ENCODE measurements at places on chromosomes 7 and 10.

DNA sequence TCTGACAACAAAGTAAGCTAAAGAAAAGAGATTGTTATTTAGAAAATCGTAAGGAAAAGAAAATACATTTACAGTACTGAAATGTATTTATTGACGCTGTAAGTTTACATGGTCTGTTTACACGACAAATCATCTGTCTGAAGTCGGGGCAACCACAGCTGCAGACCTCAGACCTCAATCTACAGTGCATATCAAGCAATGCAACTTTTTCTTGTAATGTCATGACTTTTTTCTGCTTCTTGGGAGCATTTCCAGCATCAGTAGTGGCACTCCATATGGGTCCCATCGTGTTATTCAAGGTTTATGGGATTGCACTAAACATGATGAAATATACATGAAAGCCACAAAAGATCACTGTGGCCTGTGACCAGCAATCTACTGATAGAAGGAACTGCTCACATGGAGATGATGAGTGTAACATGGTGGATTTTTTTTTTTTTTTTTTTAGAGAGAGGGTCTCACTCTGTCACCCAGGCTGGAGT lies 77.1 kb downstream of the MTPN start:
- no peak for DNase-seq

DNA sequence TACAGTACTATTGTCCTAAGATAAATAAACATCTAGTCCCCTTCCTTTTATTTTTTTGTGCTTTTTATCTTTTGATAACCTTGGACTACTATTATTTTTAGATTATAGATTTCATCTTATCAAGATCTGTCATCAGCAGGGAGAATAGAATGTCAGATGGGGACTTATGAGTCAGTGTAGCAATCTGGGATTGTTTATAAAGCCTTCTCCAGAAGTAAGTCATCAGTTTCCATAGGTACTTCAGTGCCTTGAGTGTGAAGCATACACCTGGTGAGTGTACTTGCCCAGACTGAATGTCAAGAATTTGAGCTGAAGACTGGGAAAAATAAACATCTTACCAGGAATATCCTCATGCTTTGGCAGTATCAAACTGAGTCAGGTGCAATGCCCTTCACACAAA lies 2.1 kb downstream of the CASD1 start:
- no peak for DNase-seq

DNA sequence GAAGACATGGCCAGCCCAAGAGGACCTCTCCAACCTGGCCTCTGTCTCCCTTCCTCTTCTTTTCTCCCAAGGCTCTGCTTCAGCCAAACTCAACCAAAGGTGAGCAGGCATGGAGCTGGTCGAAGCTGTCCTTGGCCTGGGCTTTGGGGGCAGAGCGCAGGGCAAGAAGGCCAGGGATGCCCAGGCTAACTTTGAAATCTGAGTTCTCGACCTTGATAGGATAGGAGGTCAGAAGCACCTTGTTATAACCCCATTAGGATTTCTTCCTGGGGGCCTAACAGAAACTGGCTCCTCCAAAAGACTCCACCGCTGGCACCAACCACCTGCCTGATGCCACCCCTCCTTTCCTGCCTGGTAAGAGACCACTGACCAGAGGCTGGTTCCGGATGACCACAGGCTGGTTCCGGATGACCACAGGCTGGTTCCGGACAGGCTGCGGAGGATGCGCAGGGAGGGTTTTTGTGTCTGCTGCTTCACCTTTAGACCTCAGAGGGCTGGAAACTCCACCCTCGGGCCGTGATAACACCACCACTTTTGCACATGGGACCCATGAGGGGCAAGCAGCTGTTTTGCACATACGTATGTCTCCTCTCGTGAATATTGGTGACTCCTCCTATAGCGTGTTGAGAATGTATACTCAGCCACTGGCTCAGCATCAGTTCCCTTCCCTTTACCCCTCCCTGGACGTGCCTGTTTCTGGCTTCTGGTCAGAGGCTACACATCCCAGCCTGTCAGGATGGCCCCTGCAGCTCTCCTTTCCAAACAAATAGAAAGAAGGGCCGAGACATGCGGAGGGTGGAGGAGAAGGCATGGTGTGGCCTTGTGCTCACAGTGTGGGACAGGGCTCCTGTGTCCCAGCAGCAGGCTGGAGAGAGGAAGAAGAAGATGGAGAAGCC lies 140.1 kb downstream of the DNAJB6 start:
- DNase-seq: no peak

- DNase-seq: no peak
Measured at GRCh38 chr7:128811631-128812430, 18.4 kb upstream of the FLNC start.

DNA sequence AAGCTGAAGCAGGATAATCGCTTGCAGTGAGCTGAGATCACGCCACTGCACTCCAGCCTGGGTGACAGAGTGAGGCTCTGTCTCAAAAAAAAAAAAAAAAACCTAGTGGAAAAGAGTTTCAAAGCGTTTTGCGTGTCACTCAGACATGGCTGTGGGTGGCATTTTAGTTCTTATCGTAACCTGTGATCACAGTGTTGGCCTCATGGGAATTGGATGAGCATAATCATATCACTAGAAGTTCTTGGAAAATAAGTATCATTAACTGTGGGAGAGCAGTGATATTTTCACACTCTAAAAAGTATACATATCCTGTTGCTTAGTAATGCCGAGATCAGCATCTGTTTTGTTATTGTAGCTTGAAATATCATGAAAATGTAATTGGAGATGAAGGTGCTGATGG lies 92.6 kb downstream of the CREM start:
- no peak for DNase-seq

All from activated CD8-positive, alpha-beta memory T cell treated with anti-CD3 and anti-CD28 coated beads for 1 hour (primary cell).